Endodermal cell (in vitro differentiated cells): ENCODE measurements at places on chromosomes 3 and 15. TPM values are rescaled to one million over a fixed set of nuclear protein-coding genes. Genes with fewer than 3 reads are reported as not detected.
A peak's percentile ranks its signal among the peaks of the same experiment; 100 is the strongest.

The GASK1A gene
- total RNA-seq = 4.0 and 4.3 TPM in 2 replicates

The GOLGA8M gene
- total RNA-seq = 0.70 to 0.86 TPM in 2 of 3 replicates, not detected in the other

The CEMIP gene
- total RNA-seq = 1.5 and 2.2 TPM in 2 replicates

The ANKUB1 gene
- not detected in 2 replicates for total RNA-seq

DNA sequence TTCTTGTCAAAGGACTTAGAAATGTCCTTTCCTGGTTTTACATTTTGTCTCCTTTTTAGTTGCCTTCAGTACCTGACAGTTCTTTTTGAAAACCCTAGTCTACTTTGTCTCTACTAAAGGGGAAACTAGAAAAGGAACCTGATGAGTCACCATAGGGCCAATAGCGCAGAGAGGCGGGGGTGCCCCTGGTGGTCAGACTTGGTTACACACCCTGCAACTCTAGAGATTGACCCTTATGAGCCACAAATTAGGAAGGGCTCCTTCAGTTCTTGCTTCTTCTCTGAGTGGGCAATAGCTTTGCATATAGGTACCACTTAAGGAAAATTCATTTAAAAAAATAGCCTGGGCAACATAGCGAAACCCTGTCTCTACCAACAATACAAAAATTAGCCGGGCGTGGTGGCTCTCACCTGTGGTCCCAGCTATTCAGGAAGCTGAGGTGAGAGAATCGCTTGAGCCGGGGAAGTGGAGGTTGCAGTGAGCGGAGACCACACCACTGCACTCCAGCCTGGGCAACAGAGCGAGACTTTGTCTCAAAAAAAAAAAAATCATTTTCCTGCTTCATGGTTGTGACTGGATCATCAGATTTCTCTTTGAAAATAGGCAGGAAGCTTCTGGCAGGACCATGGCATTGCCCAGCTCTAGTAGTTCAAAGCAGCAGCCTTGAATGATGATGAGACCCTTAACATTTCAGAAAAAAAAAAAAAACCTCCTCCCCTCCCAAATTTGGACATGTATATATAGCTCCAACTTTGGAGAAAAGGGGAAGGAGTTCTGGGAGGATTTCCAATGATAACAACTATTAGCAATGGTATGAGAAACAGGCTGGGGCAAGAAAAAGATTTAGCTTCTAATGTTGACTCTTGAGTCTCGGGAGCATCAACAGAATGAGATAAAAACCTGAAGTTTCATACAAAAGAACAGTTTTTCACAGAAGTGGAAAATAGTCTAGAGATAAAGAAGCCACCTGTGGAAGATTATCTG is 45.2 kb upstream of the RASA2 start:
- DNase-seq = peak; percentile 91

GRCh38 chr3:13623101-13623654 is 74.3 kb downstream of the FBLN2 start:
- DNase-seq = no peak
